ENCODE measurements at places on chromosomes 12 and 14.

DNA sequence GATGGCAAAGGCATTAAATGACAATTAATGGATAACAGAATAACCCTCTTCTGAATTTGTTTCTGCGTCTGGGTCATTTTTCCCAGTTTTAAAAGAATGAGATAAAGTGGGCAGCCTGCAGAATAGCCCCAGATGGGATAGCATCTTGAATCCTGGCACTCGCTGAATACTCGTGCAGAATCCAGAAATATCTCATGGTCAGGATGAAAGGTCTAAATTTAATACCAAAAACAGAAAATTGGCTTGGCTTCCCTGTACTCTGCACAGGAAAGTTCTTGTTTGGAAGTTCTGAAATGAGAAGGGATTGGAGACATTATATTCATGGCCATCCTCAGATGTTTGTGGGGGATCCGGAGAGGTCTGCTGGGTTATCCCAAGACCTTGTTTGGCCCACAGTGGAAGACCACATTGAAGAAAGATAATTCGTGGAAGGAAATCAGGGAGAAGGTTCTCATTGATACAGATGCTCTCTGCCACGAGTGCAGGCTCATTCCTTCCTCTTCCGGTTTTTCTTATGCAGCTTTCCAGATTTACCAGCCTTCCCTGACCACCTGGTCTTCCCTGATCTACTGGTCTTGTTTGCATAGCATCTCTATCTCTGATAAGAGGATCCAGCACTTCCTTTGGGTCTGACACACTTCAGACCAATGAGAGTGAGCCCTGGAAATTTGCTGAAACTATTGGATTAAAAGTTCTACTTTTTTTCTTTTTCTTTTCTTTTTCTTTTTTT lies 6.0 kb upstream of the IFT81 start:
- DNase-seq: no peak

- DNase-seq: no peak
Observed at GRCh38 chr12:114669401-114670290, 14.3 kb downstream of the TBX3 start.

GRCh38 chr12:131202592-131203378 lies 249.1 kb downstream of the ADGRD1 start:
- no peak for DNase-seq

DNA sequence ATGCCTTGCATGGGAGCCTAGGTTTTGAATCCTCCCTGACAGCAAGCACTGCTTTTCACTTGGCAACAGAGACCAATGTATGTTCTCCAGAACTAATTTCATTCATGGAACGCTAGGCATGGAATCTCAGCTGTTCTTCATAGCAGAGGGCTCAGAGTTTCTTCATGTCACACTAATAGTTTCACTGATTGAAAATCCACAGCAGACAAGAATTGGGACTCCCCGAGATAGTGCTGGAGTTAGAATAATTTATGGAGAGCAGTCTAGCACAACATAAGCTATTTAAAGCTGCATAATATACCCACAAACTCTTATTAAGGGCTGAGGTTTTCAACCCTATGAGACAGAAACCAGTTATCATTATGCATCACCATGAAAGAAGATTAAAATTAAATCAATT lies 342.5 kb downstream of the TMEM132D start:
- no peak for DNase-seq

GRCh38 chr14:88669346-88669745 lies 106.5 kb downstream of the ZC3H14 start:
- DNase-seq: no peak

DNA sequence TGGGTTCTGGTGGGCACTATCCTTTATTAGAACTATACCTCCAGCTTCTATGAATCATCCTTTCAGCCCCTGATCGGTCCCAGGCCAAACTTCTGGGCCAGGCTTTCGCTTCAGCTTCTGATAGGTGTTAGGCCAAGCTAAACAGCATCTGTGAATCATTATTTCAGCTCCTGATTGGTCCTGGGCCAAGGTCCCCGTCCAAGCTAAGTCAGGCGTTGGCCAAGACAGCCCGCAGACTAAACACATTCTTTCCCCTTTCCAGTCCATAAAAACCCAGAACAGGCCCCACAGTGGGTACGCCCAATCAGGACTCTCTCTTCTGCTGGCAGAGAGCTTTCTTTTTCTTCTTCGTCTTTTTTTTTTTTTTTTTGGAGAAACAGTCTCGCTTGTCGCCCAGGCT lies 1808.9 kb upstream of the SEL1L start:
- DNase-seq: no peak

GRCh38 chr12:75542942-75543341 lies 31.5 kb upstream of the KRR1 start:
- no peak for DNase-seq

- DNase-seq: no peak
Observed at GRCh38 chr12:49801141-49802063, 26.8 kb downstream of the NCKAP5L start.

DNA sequence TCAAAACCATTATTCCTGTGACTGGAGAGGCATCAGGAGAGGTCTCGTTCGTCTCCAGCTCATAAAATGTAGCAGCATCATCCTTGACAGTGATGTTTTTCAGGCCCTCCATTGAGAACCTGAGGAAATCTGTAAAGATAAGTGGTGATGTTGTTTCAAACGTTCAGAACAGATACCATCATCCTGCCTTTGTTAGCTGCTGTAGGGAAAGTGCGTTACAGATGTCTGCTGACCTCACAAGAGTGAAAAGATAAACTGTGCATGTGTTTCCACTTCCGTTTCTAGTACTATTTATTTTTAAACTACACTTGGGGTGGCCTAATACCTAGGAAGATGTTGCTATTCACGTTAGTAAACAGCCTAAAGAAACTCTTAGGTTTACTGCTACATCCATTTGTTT lies 28.4 kb downstream of the BCL2L14 start:
- no peak for DNase-seq

DNA sequence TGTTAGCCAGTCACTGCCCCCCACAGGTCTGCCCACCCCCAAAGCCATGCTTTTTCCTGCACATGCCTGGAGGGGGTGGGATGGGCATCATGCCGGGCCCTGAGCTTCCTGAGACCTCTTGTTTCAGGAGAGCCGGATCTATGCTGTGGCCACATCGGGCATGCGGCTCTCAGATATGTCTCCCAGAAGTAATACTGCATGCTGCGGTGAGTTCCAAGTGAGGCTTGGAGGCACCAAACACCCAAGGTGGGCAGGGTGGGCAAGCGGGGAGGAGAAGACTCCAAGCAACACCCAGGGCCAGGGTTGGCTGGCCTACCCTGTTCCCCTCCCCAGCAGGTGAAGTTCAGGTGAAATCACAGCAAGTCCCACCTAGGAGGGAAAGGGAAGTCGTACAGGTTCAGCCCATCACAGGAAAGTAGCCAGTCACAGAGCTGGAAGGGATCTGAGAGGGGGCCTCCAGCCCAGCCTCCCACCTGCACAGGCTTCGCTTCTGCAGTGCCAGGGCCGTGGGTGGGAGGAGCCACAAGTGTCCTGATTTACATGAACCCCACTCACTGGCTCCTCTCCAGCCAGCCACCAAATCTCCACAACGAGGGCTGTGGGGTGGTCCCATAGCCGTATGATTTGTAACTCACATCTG lies 30.9 kb downstream of the PIGH start:
- DNase-seq: no peak

DNA sequence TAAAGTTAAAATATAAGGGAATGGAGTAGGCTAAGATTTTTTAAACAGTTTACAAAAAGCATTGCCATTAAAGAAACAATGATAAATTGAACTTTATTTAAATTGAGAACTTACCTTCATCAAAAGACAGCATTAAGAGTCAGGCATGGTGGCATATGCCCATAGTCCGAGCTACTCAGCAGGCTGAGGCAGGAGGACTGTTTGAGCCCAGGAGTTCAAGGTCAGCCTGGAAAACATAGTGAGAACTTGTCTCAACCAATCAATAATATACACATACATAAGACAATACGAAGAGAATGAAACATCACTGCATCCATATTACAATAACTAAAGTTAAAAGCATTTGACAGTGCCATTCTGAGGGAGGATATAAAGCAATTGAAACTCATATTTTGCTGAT lies 97.6 kb downstream of the FOXA1 start:
- no peak for DNase-seq

- DNase-seq: no peak
Observed at GRCh38 chr14:63483315-63483714, 59.9 kb downstream of the PPP2R5E start.

DNA sequence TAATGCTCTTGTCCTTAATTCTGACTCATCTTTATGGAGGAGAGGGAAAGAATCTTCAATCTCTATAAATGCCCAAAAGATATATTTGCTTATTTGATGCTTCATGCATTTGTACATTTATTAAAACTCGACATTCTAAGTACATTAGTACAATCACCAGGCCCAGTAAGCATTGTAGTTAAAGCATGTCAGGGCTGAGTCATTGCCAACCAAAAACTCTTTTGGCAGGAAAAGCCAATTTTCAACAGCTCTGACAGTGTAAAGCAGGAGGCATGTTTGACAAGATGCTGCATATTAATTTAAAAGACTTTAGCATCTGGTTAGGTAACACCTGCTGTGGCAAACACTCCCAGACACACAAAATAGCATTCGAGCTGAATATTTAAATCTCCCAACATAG lies 290.9 kb downstream of the PPFIA2 start:
- DNase-seq: no peak

DNA sequence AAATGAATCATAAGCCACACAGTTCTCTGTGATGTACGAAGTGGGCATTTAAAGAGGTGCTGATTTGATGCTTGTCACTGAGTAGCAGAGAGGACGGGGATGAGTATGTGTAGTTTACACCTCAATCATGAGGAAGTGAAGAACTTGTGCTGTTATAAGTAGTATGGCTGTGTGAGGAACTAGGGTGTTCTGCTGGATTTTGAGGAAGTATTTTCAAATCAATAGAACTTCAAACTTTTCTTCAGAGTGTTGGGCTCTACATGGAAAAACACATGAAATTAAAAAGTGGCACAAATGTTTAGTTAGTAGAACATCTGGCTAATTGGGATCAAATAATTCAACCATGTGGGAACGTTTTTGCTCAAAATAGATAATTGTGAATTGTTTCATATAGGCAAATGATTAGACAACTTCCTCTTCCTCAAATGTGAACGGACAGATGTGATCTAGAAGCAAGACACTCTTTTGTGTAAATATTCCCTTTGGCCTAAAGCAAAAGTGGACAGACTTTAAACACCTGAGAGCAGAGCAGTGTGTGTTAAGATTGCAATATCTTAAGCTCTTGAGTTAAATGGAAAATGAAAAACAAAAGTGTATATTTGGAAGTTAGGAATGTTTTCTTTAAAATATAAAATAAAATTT lies 168.5 kb downstream of the NAV3 start:
- DNase-seq: no peak

GRCh38 chr12:108282676-108283075 lies 56.4 kb downstream of the CMKLR1 start:
- no peak for DNase-seq

- no peak for DNase-seq
Observed at GRCh38 chr12:113332688-113333417, 2.1 kb downstream of the SLC8B1 start.

DNA sequence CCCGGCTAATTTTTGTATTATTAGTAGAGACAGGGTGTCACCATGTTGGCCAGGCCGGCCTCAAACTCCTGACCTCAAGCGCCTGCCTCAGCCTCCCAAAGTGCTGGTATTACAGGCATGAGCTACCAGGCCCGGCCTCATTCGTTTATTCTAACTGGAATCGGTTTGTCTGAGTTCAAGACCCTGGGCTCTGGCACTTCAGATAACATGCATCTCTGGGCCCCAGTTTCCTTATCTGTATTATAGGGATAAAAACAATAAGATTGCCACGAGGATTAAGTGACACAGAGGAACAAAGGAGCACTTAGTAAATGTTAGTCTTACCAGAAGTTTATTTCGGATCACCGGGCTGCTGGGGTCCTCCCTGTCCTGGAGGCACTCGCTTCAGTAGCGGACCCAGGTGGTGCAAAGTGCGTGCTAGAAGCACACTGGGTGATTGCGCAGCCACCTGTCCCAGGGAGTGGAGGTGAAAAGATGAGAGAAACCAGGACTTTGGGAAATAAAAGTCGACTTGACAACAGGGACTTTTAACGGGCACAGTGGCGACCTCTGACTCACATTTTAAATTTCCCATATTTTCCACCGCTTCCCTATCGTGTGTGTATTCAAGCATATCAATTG lies 37.5 kb downstream of the ACACB start:
- DNase-seq: no peak

GRCh38 chr12:6230321-6231110 lies 30.3 kb downstream of the CD9 start:
- peak; percentile 48 for DNase-seq

- DNase-seq: no peak
Observed at GRCh38 chr12:116078396-116078795, 199.1 kb downstream of the MED13L start.

GRCh38 chr14:105213361-105213760 lies 32.2 kb upstream of the NUDT14 start:
- no peak for DNase-seq

GRCh38 chr12:109258201-109258600 lies 50.9 kb downstream of the FOXN4 start:
- DNase-seq: no peak

DNA sequence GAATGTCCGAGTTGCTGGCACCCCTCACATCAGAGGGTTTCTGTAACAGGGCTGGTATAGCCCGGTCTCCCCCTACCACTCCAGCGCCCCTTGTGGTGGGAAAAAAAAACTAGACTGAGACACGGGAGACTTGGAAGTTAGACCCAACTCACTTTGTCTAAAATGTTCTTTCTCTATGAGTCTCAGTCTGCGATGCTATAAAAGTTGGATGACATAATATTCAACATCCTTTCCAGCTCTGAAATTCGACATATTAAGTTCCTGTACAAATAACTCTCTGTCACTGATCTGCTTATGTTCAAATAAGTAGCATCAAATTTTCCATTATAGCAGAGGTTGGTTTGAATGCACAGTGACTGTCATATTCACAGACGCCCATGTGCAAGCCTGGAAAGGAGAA lies 25.7 kb upstream of the TC2N start:
- DNase-seq: no peak

DNA sequence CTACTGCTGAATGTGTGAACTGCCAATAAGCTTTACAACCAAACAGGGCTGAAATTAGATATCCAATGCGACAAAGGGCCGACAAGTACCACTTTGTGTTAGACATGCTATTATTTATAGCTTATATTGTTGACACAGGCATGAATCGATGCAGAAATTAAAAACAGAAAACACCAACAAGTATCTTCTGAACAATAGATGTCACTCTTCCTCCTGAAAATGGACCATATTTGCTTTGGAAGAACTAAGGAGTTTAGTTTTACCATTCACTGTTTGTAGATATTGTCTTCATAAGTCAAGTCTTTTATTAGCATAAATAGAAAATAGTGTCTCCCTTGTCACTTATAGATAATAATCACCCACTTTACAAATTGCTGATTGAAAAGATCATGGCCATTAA lies 86.5 kb downstream of the LRIG3 start:
- DNase-seq: no peak

GRCh38 chr12:64571411-64571810 lies 38.9 kb upstream of the RASSF3 start:
- DNase-seq: no peak

GRCh38 chr12:19171731-19172130 lies 42.2 kb downstream of the PLEKHA5 start:
- no peak for DNase-seq

GRCh38 chr14:48963231-48963790 lies 622.9 kb downstream of the RPS29 start:
- no peak for DNase-seq

- DNase-seq: no peak
Observed at GRCh38 chr12:125075-125474, 58.5 kb downstream of the IQSEC3 start.

All from activated CD4-positive, alpha-beta T cell treated with anti-CD3 and anti-CD28 coated beads, Interleukin-2, amount 50 U/mL, for 4 hours (primary cell).